MM.1S (cell line): ENCODE measurements at places on chromosomes 1 and 21.

DNA sequence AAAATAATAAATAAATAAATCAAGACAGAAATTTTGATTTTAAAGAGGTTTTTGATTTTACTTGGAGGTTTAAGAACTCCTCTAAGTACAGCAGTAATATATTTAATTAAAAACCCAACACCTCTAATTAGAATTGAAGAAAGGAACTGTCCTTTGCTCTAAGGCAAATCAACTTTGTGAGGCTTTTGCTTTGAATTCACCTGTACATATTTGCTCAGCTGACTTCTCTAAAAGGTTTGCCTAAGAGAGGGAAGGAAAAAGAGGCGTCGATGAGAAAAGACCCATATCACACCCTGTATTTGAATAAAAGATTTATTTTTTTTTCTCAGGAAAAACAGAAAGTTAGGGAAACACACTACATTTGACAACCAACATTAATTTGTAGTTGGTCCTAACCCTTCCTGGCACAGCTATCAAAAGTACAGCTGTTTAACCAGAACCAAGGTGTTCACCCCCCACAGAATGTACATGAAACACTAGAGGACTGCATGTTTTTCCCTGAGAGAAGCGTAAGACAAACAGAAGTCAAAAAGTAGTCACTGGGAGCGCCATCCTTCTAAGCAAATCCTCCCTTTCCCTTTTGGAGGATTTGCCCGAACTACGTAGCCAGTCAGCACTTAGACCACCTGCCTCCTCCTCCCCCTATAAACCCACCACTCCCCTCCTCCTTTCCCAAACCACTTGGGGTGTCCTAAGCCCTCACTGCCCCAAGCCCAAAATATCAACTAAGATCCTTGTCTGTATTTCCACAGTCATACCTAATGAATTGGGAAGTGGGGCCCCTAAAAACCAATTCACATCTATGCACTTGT lies 4.9 kb downstream of the MCL1 start:
- DNase-seq: no peak

DNA sequence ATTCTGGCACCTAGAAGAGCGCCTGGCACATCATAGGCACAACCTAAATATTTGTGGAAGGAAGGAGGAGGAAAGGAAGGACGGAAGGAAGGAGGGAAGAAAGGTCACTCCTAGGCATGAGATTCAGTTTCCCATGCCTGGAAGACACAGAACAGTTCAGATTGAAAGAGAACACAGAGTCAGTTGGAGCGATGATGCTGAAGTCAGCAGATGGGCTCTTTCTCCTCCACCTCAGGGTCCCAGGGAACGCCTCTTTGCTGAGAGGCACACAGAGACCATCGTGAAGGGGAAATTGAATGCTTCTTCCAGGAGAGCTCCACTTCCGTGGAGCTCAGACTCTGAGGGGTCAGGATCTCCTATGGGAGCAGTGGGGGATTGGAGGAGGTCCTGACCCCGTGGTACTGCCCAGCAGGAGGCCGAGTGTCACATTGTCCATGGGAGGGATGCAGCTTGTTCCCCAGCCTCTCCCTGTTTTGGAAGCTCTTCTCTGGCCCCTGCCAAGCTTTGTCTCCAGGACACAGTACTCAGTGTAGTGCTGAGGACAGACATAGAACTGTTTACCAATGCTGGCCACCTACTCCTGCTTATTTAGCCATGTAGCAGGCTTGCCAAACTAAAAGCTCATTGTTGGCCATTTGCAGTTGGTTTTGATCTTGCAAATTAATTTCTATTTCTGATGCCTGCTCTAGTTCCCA lies 2.4 kb downstream of the MYBPHL start:
- DNase-seq: no peak

- no peak for DNase-seq
Measured at GRCh38 chr1:236141447-236142252, 689 bp upstream of the GPR137B start.

- no peak for DNase-seq
Measured at GRCh38 chr21:44992608-44993031, 52.8 kb downstream of the SLX9 start.

- DNase-seq: no peak
Measured at GRCh38 chr1:199124351-199124750, 485.5 kb downstream of the PTPRC start.

DNA sequence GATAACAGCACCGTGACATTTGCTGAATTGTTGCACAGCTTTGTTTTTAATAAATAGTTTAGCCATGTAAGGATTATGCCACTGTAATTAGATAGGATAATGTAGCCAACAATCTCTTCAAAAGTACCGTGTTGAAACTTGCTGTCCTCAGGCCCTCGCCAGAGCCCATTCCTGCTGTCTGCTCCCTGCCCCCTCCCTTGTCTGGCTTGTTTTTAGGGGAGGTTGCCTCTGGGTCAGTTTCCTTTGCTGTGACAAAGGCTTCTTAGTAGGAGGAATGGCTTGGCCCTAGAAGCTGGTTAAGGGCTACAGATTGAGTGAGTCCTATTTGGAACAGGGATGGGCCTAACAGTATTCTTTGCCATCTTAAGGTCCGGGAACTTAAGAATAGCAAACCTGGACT lies 107.9 kb downstream of the LMO4 start:
- no peak for DNase-seq

GRCh38 chr1:93328809-93329760 lies 16.6 kb upstream of the DR1 start:
- peak; percentile 70 for DNase-seq

GRCh38 chr21:14487490-14488432 lies 58.4 kb downstream of the SAMSN1 start:
- DNase-seq: no peak

- no peak for DNase-seq
Measured at GRCh38 chr21:23982546-23982945, 1624.7 kb downstream of the MRPL39 start.

- no peak for DNase-seq
Measured at GRCh38 chr1:109713636-109714035, 1.6 kb downstream of the GSTM5 start.

DNA sequence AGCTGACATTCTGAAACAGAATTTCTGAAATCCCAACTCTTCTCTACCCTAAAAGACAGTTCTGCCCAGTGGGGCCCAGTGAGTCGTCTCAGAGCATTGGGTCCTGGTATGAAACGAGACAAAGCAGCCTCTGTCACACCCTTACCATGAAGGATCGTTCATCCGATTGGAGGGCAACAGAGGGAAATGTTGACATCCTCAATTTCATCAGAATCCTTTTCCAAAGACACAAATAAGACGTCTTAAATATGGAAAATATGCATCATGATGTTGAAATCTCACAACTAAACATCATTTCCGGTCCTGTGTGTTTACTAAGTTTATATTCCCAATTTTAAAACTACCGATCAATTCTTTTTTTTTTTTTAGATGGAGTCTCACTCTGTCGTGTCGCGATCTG lies 112.1 kb upstream of the SLC45A1 start:
- no peak for DNase-seq

GRCh38 chr1:246001142-246001836 lies 505.8 kb downstream of the SMYD3 start:
- DNase-seq: no peak

- peak; percentile 79 for DNase-seq
Measured at GRCh38 chr1:152111515-152111968, 3.7 kb downstream of the TCHH start.

DNA sequence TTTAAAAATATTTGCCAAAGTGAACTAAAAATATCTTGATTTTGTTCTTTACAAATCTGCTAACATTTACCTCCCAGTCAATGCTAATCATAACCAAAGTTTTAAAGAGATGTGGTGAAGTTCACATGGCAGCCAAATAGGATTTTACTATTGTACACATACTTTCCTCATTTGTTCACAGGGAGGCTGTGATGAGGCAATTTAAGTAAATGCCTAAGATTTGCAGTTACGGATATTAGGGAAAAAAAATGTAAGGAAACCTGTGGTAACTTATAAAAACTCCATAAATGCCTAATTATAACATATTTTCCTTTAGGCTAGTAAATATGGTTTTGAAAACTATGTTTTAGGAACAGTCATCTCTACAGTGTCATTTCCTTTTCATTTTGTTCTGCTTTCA lies 32.4 kb downstream of the RGS5 start:
- no peak for DNase-seq

GRCh38 chr1:83846138-83846537 lies 152.8 kb downstream of the TTLL7 start:
- no peak for DNase-seq

GRCh38 chr1:223748405-223748772 lies 36.0 kb downstream of the CAPN2 start:
- DNase-seq: no peak

DNA sequence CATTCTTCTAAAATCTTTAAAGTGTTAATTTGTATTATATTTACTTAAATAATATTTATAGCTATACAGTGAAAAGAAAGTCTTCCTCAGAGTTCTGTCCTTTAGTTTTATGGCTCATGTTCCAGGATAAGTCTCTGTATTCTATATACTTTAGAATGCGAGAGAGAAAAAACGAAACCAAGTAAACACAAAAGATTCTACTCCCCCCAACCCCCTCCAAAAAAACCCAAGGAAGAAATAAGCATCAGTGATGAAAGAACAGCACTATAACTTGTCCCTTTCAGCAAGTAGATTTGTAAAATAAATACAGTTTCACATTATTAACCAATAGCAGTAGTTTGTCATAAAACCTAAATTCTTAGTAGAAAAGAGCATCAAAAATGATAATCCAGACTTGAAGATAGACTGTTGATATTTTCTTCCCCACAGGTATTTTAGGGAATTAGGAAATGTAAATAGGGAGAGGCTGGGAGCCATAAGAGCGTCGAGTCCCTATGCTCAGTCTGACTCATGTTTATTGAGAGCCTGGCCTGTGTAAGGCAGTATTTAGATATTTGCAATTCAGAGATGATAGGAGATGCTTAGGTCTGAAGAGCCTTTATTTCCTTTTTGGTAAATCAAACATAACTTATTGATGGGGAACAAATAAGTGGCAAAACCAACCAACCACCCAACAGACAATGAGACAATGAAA lies 35.5 kb downstream of the CDC14A start:
- no peak for DNase-seq

DNA sequence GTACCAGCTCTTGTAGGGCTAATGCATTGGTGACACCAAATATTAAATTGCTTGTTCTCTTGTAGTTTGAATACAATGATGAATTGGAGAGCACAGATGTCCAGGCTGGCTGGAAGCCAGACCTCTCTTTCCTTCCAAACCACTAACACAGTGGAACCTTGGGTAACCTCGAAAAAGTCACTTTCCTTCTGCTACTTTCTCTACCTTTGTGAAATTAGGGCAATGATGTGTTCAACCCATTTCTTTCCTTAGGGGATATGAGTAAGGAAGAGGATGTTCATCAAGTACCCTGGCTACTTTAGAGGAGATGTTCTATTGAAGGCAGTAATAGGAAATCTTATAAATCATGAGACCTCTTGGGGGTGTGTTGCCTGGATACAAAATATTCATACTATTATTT lies 55.7 kb downstream of the XCL2 start:
- DNase-seq: no peak

GRCh38 chr1:43482215-43482614 lies 28.5 kb upstream of the HYI start:
- DNase-seq: peak; percentile 38

DNA sequence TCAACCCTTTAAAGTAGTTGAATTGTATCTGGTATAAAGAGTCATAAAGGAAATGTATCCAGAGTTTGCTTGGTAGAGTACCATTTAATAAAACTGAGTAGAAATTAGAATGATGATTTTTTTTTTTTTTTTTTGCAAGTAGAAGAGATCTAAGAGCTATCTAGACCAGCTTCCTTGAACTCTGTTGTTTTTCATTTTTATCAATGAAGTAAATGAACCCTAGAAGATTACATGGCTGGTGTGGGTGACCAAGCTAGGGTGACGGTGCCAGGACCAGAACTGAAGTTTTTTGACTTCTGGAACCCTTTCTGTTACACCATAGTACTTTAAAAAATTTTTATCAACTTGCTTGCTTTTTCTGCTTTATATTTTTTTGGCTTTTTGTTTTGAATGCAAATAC lies 36.9 kb downstream of the MACO1 start:
- no peak for DNase-seq

GRCh38 chr1:154880671-154881070 lies 10.6 kb upstream of the KCNN3 start:
- no peak for DNase-seq

- DNase-seq: no peak
Measured at GRCh38 chr21:43211072-43211759, 42.4 kb downstream of the CRYAA start.

DNA sequence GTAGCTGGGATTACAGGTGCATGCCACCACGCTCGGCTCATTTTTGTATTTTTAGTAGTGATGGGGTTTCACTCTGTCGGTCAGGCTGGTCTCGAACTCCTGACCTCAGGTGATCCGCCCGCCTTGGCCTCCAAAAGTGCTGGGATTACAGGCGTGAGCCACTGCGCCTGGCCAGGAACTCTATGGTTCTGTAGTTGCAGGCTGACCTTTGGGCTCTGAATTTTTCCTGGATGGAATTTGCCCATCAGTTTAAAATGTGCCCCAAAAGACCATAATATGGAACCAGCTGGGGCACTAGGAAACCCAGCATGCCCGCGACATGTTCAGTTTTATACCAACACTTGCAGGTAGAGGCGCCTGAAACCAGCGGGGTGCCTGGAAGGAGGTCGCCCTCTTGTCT lies 1.6 kb upstream of the SCNN1D start:
- no peak for DNase-seq
